Subcutaneous preadipocyte (primary cell): ENCODE measurements at places on chromosomes 4 and X. TPM values are rescaled to one million over a fixed set of nuclear protein-coding genes. Genes with fewer than 3 reads are reported as not detected.

The FRMD7 gene
- total RNA-seq: under 0.01 TPM in 1 of 2 replicates, not detected in the other

The CSN3 gene
- total RNA-seq: not detected in 2 replicates

The NLGN4X gene
- total RNA-seq: not detected in 2 replicates

The NAA10 gene
- total RNA-seq: 70.4 and 74.6 TPM in 2 replicates

The ZXDA gene
- total RNA-seq: 3.7 and 4.7 TPM in 2 replicates

The TRIML2 gene
- 0.37 TPM in 1 of 2 replicates, not detected in the other for total RNA-seq

The BEX1 gene
- 0.59 TPM in 1 of 2 replicates, not detected in the other for total RNA-seq

The PAPSS1 gene
- 37.8 and 45.7 TPM in 2 replicates for total RNA-seq

The GAGE12F gene
- total RNA-seq: not detected in 2 replicates

The DMRTC1B gene
- total RNA-seq: not detected in 2 replicates

The HSFX4 gene
- not detected in 2 replicates for total RNA-seq

The GABRG1 gene
- not detected in 2 replicates for total RNA-seq

The RNF150 gene
- total RNA-seq: under 0.01 and 0.39 TPM in 2 replicates

The RBMXL3 gene
- not detected in 2 replicates for total RNA-seq

The QRFPR gene
- total RNA-seq: not detected in 2 replicates

The TMEM255A gene
- total RNA-seq: under 0.01 and 0.37 TPM in 2 replicates

The TGIF2LX gene
- not detected in 2 replicates for total RNA-seq

The GAB3 gene
- total RNA-seq: 10.4 and 27.9 TPM in 2 replicates

The UNC5C gene
- total RNA-seq: under 0.01 TPM in 2 replicates
